ENCODE measurements at places on chromosomes 7 and 10. TPM values are rescaled to one million over a fixed set of nuclear protein-coding genes. Genes with fewer than 3 reads are reported as not detected.

Gene MYO1G
- total RNA-seq, result 2.2 TPM

Gene DYNC1I1
- 6.6 TPM for total RNA-seq

Gene SNX10
- total RNA-seq, result 13.4 TPM

Gene TMEM229A
- total RNA-seq, result not detected

All from breast epithelium (tissue), 4 donors.